SHP77 (cell line): ENCODE measurements at places on chromosomes 13 and 19.
A peak's percentile ranks its signal among the peaks of the same experiment; 100 is the strongest.

DNA sequence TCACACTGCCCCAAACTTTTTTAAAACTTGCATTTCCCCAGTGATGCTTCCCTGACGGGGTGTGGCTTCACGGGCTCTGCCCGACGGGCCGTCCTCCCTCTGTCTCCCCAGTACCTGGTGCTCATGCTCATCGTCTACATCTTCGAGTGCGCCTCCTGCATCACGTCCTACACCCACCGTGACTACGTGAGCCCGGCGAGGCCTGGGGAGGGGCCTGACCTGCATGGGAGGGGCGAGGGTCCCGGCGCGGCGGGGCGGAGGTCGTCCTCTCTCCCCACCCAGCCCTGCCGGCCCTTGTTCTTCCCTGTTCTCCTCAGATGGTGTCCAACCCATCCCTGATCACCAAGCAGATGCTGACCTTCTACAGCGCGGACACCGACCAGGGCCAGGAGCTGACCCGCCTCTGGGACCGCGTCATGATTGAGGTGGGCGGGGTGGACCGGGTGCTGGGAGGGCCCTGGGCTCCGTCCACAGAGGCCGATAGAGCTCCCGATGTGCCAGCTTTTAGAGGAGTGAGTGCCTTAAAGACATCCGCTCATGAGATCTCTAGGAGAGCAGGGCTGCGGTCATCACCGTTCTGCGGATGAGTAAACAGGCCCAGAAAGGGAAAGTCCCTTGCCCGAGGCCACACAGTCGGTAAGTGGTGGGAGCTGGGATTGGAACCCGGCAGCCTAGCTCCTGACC lies 6.9 kb downstream of the UPK1A start:
- no peak for DNase-seq

- peak; percentile 43 for DNase-seq
Observed at GRCh38 chr13:36453516-36453915, 21.2 kb downstream of the CCNA1 start.

GRCh38 chr13:92734068-92734467 lies 492.5 kb upstream of the GPC6 start:
- DNase-seq: no peak

- DNase-seq: no peak
Observed at GRCh38 chr13:45833663-45834375, 17.7 kb downstream of the SIAH3 start.

- DNase-seq: no peak
Observed at GRCh38 chr19:6250024-6250615, 29.7 kb downstream of the MLLT1 start.

GRCh38 chr13:95150555-95150954 lies 150.7 kb downstream of the ABCC4 start:
- no peak for DNase-seq

GRCh38 chr13:20709782-20710181 lies 6.3 kb downstream of the IL17D start:
- no peak for DNase-seq
